CD8-positive, alpha-beta memory T cell (primary cell): ENCODE measurements at places on chromosomes 5 and 9.
A peak's percentile ranks its signal among the peaks of the same experiment; 100 is the strongest.

DNA sequence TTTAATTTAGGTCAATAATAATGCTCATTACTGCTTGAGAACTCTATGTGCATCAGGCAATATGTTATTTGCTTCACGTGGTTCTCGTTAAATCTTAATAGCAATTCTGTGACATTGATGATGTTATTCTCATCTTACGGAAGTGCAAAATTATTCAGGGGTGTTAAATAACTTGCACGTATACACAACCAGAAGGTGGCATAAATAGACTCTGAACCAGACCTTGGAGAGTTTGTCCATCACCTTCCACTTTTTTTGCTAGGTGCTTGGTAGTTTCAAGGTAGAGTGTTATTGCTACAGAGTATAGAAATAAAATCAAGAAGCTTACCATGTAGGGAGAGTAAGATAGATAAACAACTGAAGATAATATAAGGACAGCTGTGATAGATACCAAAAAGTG is 23.6 kb upstream of the TNFAIP8 start:
- no peaks in the 10 kb centered on the region for H3K27me3 ChIP-seq
- H3K4me3 ChIP-seq: peak overlapping the region; percentile 27
- no peaks in the 10 kb centered on the region for H3K36me3 ChIP-seq
- DNase-seq: no peak

DNA sequence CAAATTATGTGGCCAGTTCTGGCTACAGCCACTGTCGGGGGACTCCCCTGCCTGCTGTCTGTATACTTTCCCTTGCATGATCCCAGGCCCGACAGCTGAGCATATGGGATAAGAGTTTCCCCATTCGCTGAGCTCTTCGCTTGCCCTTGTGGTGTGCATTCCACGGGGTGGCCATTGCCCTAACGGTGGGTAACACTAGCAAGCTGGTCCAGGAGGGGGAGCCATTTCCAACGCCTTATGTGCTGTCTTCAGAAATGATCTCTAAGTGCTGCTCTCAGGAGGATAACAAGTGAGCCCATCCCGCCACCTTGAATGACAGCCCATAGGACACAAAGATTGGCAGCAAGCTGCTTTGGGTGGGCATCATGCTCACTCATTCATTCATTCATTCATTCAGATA is 190.9 kb downstream of the FSTL4 start:
- H3K27me3 ChIP-seq: no peaks in the 10 kb centered on the region
- no peak for DNase-seq
- H3K27ac ChIP-seq: no peak overlapping the region
- H3K4me1 ChIP-seq: no peaks in the 10 kb centered on the region
- H3K4me3 ChIP-seq: no peak overlapping the region

- H3K4me3 ChIP-seq: no peak overlapping the region
- H3K27ac ChIP-seq: no peak overlapping the region
- DNase-seq: no peak
- H3K4me1 ChIP-seq: no peaks in the 10 kb centered on the region
Measured at GRCh38 chr9:98021306-98022040, 35.1 kb upstream of the NANS start.

DNA sequence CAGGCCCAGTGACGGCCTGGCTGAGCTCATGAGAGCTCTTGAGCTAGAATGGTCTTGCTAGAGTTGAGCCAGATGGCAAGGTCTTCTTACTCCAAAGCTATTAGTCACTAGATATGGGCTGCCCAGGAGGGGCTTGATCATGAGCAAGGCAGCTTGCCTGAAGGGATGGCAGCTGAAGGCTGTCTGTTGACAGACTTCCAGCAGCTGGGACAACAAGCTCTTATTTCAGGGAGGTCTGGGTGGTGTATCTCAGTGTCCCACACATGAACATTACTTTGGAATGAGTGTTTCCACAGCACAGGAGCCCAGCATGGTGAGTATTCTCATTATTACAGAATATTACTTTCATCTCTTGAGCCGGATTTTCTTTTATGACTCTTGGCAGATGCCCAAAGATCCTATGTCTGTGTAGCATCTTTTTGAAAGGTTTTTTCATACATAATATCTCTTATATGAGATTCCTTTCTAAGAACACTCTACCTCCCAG is 414.1 kb downstream of the ARHGEF28 start:
- no peak overlapping the region for H3K27ac ChIP-seq
- H3K27me3 ChIP-seq: no peaks in the 10 kb centered on the region
- no peak overlapping the region for H3K4me3 ChIP-seq
- H3K36me3 ChIP-seq: no peaks in the 10 kb centered on the region

- H3K4me1 ChIP-seq: peaks cover 78% of the 10 kb centered on the region
- no peak overlapping the region for H3K4me3 ChIP-seq
- DNase-seq: no peak
- no peaks in the 10 kb centered on the region for H3K36me3 ChIP-seq
Measured at GRCh38 chr5:75055727-75056144, 3.4 kb upstream of the GCNT4 start.

- no peaks in the 10 kb centered on the region for H3K27me3 ChIP-seq
- H3K36me3 ChIP-seq: no peaks in the 10 kb centered on the region
- no peaks in the 10 kb centered on the region for H3K4me1 ChIP-seq
- H3K27ac ChIP-seq: no peak overlapping the region
Measured at GRCh38 chr5:56549096-56549886, 266.1 kb upstream of the MAP3K1 start.

DNA sequence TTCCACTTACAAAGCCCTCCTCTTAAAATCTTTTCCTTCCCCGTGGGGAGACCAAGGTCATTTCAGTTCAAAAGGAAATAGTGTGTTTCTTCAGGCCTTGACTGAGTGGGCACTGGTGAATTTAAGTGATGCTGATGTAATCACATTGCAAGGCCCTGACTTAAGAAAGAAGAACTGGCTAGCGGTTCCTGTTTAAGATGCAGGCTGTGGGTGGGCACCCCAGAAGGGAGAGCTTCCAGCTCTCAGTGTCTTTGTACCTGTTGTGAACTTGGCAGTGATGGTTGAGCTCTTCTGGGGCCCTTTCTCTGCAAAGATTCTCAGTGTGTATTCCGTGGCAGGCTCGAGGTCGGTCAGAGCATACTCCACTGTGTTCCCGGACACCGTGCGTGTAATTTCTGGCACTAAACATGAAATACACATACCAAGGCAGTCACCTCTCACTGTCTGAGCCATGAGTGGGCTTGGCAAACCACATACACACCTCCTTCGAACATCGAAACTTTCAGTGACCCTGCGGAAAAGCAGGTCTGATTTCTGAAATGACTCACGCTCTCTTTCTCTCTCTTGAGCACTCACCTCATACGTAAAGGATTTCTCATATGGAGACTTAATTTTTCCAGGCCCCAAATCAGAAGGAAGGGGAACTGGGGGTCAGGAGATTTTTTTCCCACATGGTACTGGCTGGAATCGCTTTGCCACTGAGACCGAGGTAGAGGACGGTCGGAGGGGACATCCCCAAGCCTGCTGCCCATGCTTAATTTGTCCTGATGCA is 81.9 kb downstream of the TNC start:
- H3K4me3 ChIP-seq: no peak overlapping the region
- DNase-seq: no peak
- H3K4me1 ChIP-seq: no peaks in the 10 kb centered on the region
- H3K36me3 ChIP-seq: no peaks in the 10 kb centered on the region
- H3K27me3 ChIP-seq: no peaks in the 10 kb centered on the region

DNA sequence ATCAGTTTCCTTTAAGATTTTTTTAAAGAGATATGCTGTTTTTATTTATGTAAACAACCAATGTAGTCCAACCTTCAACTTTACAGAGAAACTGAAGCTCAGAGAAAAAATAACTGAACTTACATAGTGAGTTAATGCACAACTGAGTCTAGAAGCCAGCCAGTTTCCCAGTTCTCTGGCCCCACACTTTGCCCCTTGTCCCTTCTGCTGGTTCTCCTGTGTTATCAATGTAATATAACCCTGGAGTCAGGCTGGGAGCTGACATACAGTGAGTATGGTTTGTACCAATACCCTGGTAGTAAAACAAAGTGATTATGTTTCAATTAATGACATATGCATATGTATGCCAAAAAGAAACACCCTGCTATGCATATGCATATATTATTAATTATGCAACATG is 32.2 kb upstream of the GRIA1 start:
- H3K36me3 ChIP-seq: no peaks in the 10 kb centered on the region
- no peak for DNase-seq
- no peak overlapping the region for H3K4me3 ChIP-seq
- no peaks in the 10 kb centered on the region for H3K4me1 ChIP-seq
- H3K27ac ChIP-seq: no peak overlapping the region

- no peak overlapping the region for H3K27ac ChIP-seq
- peaks cover 41% of the 10 kb centered on the region for H3K4me1 ChIP-seq
- H3K36me3 ChIP-seq: no peaks in the 10 kb centered on the region
Measured at GRCh38 chr5:132115375-132115774, 41.8 kb downstream of the CSF2 start.

DNA sequence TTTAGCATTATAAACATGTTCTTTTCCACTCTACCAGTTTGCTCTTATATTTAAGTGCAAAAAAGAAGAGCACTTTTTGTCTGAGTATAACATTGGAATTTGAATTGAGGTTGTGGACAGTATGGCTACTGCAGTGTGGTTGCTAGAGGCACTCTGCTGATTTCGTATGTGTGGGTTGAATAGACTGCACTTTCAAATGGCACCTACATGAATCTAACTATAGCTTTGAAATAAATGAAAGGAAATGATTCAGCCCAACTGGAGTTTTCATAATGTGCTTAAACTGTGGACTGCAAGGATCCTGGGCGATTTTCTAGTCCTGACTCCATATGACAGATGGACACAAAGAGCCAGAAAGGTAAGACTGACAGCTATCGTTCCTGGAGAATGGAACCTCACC is 657.6 kb upstream of the RIOK2 start:
- H3K27me3 ChIP-seq: no peaks in the 10 kb centered on the region
- no peaks in the 10 kb centered on the region for H3K4me1 ChIP-seq
- no peak overlapping the region for H3K27ac ChIP-seq
- H3K36me3 ChIP-seq: no peaks in the 10 kb centered on the region

- H3K4me1 ChIP-seq: no peaks in the 10 kb centered on the region
- no peak for DNase-seq
- H3K27me3 ChIP-seq: no peaks in the 10 kb centered on the region
- H3K36me3 ChIP-seq: no peaks in the 10 kb centered on the region
Measured at GRCh38 chr9:117739624-117740347, 35.6 kb downstream of the TLR4 start.

GRCh38 chr5:7667216-7667767 is 183.6 kb downstream of the CFAP90 start:
- H3K4me1 ChIP-seq: no peaks in the 10 kb centered on the region
- H3K27me3 ChIP-seq: no peaks in the 10 kb centered on the region
- no peaks in the 10 kb centered on the region for H3K36me3 ChIP-seq
- no peak overlapping the region for H3K27ac ChIP-seq

DNA sequence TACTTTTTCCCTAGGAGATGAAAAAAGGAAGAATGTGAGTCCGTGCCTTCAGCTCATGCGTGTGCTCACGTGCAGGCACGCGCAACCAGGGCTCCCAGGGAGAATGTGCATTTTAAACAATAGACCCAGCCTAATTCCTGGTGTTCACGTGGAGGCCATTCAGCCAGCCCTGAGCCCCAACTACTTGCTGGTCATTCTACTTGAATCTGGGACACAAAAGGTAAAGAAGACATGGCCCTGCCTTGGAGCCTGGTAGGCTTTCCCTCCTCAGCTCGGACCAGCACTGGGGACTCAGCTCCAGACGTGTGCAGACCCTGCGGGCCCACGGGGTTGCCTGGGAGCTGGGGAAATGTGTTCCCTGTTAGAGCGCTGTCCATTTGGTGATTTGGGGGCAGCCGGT is 125.5 kb downstream of the MVB12B start:
- no peak overlapping the region for H3K27ac ChIP-seq
- no peaks in the 10 kb centered on the region for H3K4me1 ChIP-seq
- H3K27me3 ChIP-seq: no peaks in the 10 kb centered on the region
- no peak for DNase-seq
- no peak overlapping the region for H3K4me3 ChIP-seq

DNA sequence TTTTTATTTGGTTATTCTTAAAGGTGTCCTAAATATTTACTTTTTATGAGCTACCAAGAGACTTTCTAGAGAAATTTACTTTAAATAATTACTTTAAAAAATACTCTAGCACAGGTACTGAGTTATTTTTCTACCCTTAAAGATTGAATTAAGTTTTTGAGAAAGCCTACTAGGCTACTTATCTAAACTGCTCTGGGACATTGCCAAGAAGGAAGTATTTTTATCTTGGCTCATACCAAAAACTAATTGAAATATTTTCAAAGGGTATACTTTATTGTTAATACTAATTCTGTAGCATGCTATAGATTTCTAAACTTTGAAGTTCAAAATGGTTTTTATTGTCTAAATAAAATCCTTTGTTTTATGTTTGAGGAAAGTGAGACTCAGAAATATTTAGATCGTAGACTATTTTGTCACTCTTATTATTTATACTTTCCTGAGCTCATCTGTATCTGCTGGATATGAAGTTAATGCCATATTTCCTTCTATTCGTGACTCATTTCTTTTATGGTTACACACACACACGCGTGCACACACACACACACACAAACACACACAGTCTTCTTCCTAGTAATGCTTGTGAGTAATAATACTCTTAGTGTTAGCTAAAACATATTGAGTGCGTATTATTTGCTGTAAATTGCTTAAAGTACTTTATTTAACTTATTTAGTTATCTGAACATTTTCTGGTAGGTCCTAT is 89.5 kb downstream of the MAN2A1 start:
- H3K27me3 ChIP-seq: no peaks in the 10 kb centered on the region
- peaks cover 2% of the 10 kb centered on the region for H3K36me3 ChIP-seq
- no peak overlapping the region for H3K27ac ChIP-seq

GRCh38 chr9:69141851-69142250 is 32.2 kb upstream of the TJP2 start:
- no peak for DNase-seq
- no peak overlapping the region for H3K27ac ChIP-seq
- no peaks in the 10 kb centered on the region for H3K36me3 ChIP-seq
- H3K4me3 ChIP-seq: no peak overlapping the region
- no peaks in the 10 kb centered on the region for H3K4me1 ChIP-seq

- H3K4me3 ChIP-seq: no peak overlapping the region
- H3K27ac ChIP-seq: no peak overlapping the region
- H3K36me3 ChIP-seq: no peaks in the 10 kb centered on the region
- no peaks in the 10 kb centered on the region for H3K4me1 ChIP-seq
Measured at GRCh38 chr9:68513981-68514380, 26.7 kb downstream of the TMEM252 start.

DNA sequence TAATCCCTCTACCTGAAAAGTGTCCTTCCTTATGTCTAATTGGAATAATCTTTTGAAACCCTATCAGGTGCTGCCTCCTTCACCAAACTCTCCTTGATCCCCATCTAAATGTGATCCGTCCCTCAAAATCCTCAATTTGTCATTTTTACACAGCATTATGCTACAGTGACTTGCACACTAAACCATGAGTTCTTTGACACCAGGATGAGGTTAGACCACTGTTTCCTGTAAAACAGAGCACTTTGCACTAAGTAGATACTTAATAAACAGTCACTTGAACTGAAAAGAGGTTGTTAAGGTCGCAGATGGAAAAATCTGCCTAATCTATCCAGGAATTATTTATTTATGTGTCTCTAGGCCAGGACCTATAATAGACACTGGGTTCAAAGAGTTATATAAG is 44.2 kb upstream of the TLX3 start:
- H3K27me3 ChIP-seq: no peaks in the 10 kb centered on the region
- no peaks in the 10 kb centered on the region for H3K36me3 ChIP-seq
- no peak overlapping the region for H3K4me3 ChIP-seq
- no peak overlapping the region for H3K27ac ChIP-seq
